Daoy (cell line): ENCODE measurements at places on chromosomes 6 and 20. TPM values are rescaled to one million over a fixed set of nuclear protein-coding genes. Genes with fewer than 3 reads are reported as not detected.

DNA sequence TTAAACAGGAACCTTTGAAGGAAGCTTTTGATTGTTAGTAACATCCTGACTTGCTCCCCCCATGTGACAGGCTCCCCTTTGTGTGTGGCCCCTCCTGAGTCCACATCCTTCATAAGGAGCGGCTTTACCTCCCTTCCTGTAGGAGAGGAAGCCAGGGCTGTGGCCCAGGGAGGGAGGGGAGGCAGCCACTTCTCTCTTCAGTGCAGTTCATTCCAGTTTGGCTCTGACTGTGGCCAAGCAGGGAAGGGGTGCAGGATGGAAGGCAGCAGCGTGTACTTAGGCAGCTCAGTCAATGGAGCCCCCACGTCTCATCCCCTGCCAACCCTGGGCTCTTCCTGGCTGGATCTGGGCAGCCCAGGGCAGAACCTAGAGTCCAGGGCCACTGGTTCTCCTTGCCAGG lies 295.2 kb downstream of the QKI start:
- DNase-seq, result no peak

- DNase-seq, result no peak
Measured at GRCh38 chr6:135858931-135859330, 7.4 kb downstream of the PDE7B start.

- no peak for DNase-seq
Measured at GRCh38 chr20:10854976-10855375, 181.2 kb upstream of the JAG1 start.

The ISM1 gene
- total RNA-seq, result 0.46 and 1.1 TPM in 2 replicates

DNA sequence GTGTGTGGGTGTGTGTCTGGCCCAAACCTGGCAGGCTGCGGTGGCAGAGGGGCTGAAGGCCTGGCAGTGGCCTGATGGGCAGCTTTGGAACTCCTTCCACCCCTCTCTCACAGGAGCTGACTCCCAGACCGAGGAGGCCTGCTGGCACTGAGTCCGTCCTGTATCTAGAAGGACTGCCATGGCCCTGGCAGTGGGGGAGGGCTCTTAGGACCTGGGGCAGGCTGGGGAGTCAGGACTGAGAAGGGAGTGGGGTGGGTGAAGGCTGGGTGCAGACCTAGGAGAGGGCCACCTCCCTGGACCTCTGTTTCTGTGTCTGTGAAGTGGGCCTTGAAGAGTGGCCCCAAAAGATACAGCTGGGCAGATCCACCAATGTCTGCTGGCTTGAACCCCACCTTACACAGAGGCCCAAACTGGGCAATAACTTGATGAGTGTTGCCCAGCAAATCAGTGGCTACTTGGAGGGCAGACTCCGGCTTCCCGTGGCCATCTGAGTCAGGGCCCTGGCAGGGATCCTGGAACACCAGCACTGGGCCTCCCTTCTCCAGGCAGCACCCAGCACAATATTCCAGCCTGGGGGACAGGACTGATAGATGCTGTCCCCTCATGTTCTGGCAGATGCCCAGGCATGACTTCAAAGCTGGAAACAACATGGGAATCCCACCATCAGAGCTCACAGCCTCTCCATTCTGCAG lies 46.7 kb upstream of the BLCAP start:
- DNase-seq, result no peak

- peak; percentile 87 for DNase-seq
Measured at GRCh38 chr6:161406646-161407045, 132.8 kb upstream of the AGPAT4 start.

The LY6G6D gene
- total RNA-seq, result not detected in 2 replicates

- DNase-seq, result no peak
Measured at GRCh38 chr20:60935971-60936370, 316.1 kb upstream of the CDH4 start.

DNA sequence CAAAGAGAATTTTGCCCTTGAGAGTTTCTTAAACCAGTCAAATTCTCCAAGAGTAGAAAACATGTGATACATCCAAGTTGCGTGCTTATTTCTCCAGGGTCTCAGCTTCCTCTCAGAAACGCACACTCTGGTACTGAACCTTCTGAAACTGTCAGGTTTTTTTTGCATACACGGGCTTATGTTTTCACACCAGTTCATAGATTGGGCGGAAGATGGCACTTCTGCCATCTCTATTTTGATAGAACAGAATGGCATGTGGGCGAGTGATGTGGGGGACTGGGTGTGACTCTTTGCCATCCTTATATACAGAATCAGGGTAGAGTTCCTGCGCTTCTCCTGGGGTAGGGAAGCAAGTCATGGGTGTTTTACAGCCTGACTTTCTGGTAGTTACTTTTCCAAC lies 56.4 kb downstream of the ADTRP start:
- DNase-seq, result no peak

DNA sequence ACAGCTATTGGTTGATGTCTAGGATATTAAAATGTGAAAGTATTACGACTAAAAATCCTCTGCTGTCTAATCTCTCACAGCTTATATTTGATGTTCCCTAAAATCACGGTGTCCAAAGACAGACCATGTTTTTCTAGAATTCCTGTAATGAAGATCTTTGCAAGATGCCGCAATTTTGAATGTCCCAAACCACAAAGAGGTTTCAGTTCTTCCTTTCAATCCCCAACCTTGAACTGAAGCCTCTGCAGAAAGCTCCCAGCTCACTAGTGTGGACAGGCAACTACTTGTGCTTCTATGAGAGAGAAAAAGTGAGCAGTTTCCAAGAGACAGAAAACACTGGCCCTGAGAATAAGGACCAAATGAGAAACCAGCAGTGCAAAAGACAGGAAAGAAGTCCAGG lies 370.1 kb downstream of the FOXA2 start:
- DNase-seq, result no peak

GRCh38 chr6:16473184-16473907 lies 235.0 kb downstream of the GMPR start:
- no peak for DNase-seq
